ENCODE measurements at places on chromosomes 7 and 10.
A peak's percentile ranks its signal among the peaks of the same experiment; 100 is the strongest.

DNA sequence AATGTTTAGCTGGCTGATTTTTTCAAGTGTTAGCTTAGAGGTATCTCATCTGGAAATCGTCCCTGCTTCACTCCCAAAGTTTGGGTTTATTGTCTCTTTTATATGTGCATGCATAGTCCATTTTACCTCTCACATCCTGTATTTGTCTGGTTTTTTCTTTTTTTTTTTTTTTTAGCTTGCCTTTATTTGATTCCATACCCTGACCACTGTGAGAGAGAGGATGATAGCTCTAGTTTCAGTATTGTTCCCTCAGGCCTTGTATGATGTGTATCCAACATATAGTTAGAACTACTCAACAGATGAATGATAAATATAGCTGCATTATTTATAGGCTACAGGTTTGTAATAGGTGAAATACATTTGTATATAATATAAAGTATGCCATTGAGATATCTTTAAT is 29.9 kb downstream of the PCGF5 start:
- no peak for DNase-seq

- no peak for DNase-seq
Measured at GRCh38 chr10:101029520-101030295, 1.2 kb downstream of the PDZD7 start.

- peak; percentile 8 for DNase-seq
Measured at GRCh38 chr7:142152076-142152475, 40.6 kb downstream of the MGAM2 start.

DNA sequence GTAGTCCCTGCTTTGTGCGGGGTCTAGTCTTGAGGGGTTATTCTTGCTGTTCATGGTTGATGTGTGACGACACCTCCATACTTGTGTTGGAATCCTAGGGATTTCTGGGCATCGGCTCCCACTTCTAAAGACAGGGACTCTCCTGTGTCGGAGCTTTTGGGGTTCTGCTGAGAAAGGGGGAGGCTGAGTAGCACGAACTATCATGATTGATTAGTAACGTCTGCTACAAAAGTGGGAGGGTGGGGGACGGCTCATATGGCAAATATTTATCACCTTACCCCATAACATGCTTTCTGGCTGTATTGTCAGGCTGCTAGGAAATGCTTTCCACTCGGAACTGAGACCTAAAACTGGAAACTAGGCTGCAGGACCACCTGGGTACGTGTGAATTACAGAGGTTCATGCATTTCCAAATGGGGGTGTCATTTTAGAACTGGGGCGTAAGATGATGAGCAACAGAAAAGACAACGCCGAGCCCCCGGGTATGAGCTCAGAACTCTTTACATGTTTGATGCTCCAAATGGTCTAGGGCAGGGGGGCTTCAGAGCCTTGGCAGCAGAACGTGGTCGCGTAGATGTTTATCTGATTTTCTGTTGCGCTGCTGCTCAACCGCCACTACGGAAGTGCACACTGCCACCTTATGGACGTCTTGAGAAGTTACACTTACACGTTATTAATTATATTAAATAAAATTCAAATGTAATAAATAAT is 15.1 kb upstream of the NME8 start:
- peak; percentile 57 for DNase-seq

- no peak for DNase-seq
Measured at GRCh38 chr7:51012569-51013217, 230.0 kb upstream of the GRB10 start.

GRCh38 chr10:99906470-99906869 is 103.3 kb downstream of the DNMBP start:
- no peak for DNase-seq

- DNase-seq, result peak; percentile 26
Measured at GRCh38 chr10:128125416-128125943, 743 bp downstream of the MKI67 start.

- DNase-seq, result no peak
Measured at GRCh38 chr7:95577137-95577536, 19.2 kb downstream of the PDK4 start.

- DNase-seq, result peak; percentile 22
Measured at GRCh38 chr10:22367471-22367870, 22.2 kb downstream of the SPAG6 start.

- no peak for DNase-seq
Measured at GRCh38 chr7:517774-518629, 1.6 kb downstream of the PDGFA start.

DNA sequence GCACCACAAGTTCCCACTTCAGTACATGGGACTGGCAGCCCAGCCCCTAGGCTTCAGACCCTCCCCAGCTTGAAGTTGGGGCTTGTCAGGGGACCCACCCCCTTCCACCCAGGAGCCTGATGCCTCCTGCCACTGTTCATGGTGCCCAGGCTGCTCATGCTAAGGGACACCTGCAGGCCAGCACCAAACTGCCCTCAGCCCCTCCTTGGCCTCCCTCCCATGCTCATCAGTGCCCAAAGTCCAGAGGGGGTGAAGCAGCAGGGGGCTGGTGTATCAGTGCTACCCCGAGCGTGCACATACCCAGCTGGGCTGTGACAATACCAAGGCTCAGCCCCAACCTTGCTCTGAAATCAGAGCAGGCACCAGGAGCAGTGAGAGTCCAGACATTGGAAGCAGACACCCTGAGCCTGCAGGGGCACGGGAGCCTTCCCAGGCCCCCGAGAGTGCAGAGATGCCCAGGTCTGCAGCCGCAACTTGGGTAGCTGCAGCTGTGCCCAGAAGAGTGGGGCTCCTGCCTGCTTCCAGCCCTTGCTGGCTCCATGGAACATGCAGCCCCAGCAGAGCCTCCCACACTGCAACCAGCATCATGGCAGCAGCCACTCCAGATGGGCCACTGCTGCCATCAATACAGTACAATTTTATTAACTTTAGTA is 79.0 kb downstream of the MTERF1 start:
- DNase-seq, result no peak

GRCh38 chr10:30437031-30437841 is 3.3 kb downstream of the MAP3K8 start:
- DNase-seq, result peak; percentile 81

GRCh38 chr10:84194424-84195043 is at the start of gene CDHR1:
Gene CDHR1 (plus strand): TSS chr10:84194537. CDS start chr10:84194761, 224 bp downstream.
- peak; percentile 29 for DNase-seq

DNA sequence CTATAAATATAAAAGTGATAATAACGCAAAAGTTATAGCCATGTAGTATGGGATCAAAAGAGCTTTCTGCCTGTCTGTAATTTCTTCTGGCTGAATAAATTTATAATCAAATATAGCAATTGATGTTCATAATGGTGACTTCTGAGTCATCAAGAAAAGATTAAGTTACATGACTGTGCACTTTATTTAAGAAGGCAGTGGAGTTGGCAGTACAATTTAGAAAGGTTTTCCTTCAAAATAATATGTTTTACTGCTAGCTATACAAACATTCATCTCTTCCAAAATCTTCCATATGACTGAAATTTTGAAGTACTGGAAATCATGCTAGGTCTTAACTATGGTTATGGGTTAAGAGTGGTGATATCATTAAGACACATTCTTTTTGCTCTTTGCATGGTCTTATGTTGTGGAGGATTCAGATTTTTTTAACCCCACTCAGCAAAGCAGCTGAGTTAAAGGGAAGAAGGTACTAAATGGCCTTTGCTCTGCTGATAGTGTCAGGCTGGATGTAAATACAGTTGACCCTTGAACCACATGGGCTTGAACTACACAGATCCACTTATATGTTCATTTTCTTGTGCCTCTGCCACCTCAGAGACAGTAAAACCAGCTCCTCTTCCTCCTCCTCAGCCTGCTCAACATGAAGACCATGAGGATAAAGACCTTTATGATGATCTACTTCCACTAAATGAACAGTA is 323.6 kb downstream of the BBS9 start:
- no peak for DNase-seq

GRCh38 chr10:15324113-15324512 is 47.0 kb downstream of the FAM171A1 start:
- no peak for DNase-seq

DNA sequence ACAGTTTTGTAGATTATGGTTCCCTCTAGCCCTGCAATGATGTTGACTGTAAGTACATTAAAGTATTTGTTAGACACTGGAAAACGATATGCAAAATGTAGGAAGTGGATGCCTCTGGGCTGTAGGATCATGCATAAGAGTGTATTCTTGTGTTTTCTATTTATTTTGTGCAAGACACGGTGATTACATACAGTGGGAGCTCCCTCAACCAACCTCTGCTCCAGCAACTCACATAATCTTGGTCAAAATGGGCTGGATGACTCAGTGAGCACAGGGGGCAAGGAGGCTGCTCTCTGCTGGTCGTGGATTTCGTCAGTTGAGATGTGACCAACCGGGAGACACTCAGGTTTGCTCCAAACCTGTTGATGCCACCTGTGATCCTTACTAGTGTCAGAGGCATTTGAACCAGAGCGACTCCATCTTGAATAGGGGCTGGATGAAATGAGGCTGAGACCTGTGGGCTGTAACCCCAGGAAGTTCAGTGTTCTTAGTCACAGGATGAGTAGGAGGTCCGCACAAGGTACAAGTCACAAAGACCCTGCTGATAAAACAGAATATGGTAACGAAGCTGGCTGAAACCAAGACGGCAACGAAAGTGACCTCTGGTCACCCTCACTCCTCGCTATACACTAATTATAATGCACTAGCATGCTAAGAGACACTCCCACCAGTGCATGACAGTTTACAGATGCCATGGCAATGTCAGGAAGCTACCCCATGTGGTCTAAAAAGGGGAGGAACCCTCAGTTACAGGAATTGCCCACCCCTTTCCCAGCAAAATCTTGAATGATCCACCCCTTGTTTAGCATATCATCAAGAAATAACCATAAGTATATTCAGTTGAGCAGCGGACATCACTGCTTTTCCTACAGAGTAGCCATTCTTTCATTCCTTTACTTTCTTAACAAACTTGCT is 56.4 kb upstream of the FAM20C start:
- DNase-seq, result no peak

DNA sequence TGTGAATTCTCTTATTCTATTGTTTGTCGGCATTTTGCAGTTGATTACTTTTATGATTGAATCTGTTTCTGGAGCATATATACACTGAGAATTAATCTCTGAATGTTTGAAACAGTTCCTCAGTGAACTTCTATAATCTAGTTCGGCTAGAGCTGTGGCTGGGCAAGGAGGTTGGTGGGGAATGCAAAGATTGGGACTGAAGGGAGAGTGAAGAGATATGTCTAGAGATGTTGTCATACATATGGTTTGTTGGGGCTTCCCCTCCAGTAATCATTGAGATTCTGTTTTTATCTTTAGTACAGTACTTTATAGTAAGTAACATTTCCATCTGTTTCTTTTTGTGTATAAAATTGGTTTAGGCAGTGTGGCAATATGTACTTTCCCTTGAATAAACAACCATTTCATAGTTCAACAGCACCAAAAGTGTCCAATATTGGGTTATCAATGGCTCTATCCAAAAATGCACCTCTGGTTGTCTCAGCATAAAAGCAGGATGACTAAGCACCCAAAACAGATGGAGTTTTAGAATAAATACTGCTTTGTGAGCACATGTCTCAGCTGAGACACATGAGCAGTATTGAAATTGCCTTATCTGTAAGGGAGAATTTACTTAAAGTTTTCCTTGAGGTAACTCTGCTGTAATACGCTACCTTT is 36.7 kb downstream of the WAC start:
- peak; percentile 14 for DNase-seq

DNA sequence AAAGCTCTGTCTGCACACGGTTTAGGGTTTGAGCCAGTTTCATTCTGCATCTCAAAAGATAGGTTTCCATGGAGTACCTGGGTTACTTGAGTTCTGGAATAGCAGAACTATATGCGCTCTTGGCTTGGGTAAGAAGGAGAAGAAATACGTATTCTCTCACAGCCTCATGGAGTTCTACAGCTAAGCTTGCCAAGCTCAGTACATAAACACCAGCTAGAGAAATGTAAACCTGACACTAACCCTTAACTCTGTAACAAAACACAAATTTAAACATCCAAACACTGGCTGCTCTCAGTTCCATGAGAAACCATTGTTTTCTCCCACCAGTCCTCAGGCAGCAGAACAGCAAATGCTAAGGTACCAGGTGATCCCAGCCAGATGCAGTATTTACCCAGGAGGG is 557.2 kb downstream of the INHBA start:
- DNase-seq, result no peak

DNA sequence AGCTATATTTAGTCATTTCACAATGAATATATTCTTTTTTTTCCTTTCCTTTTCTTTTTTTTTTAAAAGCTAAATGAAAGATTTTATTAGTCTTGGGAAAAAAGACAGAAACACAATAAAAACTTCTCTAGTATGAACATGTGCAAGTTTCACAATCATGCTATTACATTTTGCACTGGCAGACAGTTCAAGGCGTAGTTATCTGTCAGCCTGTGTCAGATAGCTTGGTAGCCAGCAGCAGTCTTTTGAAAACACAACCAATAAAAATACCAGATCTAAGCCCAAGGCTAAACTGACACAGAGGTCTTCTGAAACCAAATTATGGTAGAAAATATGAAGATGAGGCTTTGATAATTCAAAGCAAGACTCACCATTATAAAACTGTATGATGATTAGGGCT is 205.8 kb upstream of the TEX47 start:
- DNase-seq, result no peak

- DNase-seq, result no peak
Measured at GRCh38 chr10:104218751-104219150, 13.4 kb downstream of the CFAP43 start.

DNA sequence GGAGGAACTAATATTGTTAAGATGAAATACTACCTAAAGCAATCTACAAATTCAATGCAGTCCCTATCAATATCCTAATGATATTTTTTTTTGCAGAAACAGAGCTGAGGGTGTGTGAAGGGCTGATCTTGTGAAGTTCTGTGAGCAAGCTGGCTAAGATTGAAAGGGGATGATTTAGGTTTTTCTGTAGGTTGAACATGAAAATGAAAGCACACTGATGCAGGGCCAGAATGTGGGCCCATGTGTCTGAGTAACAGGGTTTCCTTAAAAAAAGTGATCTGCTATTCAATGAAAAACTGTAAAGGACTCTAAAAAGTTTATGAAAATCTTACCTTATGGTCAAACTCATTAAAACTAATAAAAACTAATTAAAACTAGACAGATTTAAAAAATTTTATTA is 47.4 kb downstream of the GRB10 start:
- no peak for DNase-seq

GRCh38 chr7:44132039-44132438 is 8.7 kb upstream of the POLD2 start:
- no peak for DNase-seq

DNA sequence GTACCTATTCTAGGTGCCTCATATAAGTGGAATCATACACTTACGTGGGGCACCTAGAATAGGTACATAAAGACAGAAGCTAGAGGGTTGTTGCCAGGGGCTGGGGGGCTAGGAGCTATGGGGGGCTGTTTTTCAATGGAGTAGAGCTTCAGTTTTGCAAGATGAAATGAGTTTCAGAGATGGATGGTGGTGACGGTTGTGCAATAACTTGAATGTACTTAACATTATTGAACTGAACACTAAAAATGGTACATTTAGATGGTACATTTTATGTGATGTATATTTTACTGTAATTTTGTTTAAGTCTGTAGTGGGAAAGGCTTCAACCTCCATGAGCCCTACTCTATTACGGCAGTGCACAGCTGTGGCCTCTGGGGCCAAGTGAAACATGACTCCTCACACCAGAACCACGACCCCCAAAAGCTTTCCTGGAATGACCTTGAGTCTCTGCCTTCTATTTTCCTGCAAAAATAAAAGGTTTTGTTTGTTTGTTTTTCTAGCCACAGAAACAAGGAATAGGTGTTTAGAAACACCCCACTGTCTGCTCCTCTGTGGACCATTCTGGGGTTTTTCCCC is 147.3 kb upstream of the PLXNA4 start:
- no peak for DNase-seq

- DNase-seq, result no peak
Measured at GRCh38 chr7:157689269-157690057, 352.7 kb downstream of the DNAJB6 start.

- no peak for DNase-seq
Measured at GRCh38 chr7:18667466-18667865, 171.9 kb downstream of the HDAC9 start.

- no peak for DNase-seq
Measured at GRCh38 chr7:156834462-156834861, 58.5 kb downstream of the LMBR1 start.
